ENCODE measurements at places on chromosomes 11 and 22. TPM values are rescaled to one million over a fixed set of nuclear protein-coding genes. Genes with fewer than 3 reads are reported as not detected.
A peak's percentile ranks its signal among the peaks of the same experiment; 100 is the strongest.

GRCh38 chr11:96109331-96110030 lies 185.6 kb upstream of the MTMR2 start:
- no peak for DNase-seq
- peaks cover 7% of the 10 kb centered on the region for H3K4me1 ChIP-seq
- no peak overlapping the region for H3K4me3 ChIP-seq
- H3K36me3 ChIP-seq = no peaks in the 10 kb centered on the region

DNA sequence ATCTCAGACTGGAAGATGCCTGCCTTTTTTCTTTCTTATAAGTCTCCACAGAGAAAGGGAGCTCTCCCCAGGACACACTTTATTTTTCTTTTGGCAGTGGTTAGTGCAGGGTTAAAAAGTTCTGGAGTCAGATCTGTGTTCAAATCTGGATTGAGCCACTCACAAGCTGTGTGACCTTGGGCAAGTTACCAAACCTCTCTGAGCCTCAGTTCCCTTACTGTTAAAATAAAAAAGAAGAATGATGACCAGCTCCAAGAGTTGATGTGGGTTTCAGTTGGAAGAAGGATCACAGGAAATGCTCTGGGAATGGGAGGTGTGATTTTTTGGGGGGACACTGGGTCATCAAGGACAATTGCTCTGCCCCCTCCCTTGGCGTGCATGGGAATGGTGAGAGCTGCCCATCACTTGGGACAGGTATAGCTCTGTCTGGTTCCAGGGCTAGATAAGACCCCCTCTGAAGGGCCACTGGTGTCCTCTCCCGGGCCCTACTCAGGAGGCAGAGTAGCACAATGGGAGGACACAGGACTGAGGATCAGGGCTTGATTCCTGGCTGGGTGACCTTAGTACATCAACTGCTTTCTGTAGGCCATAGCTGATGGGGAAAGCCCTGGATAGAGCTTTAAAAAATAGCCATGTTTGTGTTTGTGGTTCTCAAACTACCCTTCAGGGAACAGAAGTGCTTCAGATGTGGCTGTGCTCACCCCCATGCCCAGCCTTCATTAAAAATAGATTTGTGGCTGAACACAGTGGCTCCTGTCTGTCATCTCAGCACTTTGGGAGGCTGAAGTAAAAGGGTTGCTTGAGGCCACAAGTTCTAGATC lies 228.3 kb downstream of the MIAT start:
- DNase-seq = no peak
- H3K4me1 ChIP-seq = no peaks in the 10 kb centered on the region
- no peaks in the 10 kb centered on the region for H3K27me3 ChIP-seq
- H3K4me3 ChIP-seq = no peak overlapping the region
- no peaks in the 10 kb centered on the region for H3K36me3 ChIP-seq
- H3K27ac ChIP-seq = peak overlapping the region; percentile 87

DNA sequence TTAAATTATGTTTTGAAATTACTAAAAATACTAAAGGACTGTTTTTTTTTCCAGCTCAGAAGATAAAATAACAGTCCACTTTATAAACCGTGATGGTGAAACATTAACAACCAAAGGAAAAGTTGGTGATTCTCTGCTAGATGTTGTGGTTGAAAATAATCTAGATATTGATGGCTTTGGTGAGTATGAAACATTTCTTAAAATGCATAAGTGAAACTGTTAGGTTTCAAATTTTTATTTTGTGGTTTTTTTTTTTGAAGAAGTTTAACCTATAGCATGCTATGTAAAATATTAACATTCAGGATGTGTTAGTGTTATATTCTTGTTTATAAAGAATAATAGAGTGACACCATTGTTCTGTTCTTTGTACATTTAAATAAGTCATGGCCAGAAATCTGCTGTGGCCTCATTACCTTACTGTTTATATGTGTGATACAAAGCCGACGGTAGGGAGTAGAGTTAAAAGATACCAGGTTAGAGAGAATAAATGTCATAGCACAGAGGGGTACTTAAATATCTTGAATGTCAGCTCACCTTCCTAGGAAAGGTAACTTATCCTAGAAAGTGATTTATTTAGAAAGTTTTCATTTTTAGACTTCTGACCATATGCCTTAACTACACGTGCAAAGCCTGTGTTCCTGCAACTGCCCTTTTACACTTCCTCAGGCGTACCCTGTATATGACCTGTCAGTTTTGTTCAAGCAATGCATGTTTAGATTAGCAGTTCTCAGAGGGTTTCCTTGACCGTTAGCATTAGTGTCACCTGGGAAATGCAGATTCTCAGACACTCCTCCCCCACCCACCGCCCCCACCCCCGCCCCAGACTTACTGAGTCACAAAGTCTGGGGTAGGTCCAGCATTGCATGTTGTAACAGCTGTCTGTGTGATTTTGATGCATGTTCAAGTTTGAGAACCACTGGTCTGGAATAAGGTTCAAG lies 6.3 kb downstream of the FDX1 start:
- H3K36me3 ChIP-seq = peaks cover 8% of the 10 kb centered on the region
- no peaks in the 10 kb centered on the region for H3K27me3 ChIP-seq
- H3K4me1 ChIP-seq = no peaks in the 10 kb centered on the region
- no peak overlapping the region for H3K4me3 ChIP-seq
- no peak for DNase-seq
- no peak overlapping the region for H3K27ac ChIP-seq

DNA sequence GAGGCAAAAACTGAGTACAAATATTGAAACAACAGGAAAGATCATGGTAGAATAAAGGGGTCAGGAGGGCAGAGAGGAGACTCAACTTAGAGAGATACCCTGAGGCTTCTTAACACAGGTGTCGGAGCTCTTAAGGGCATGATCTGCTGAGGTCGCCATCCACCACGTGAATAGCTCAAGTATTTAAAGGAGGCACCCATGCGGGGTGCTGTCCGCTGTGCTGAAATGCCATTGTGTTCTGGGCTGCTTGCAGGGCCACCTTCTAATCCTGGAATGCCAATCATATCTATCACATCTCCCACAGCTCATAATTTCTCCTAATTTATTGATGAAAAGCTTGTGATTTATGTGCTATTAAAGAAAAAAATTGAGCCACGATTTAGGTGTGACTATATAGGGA lies 90.2 kb downstream of the SEZ6L start:
- DNase-seq = no peak
- no peaks in the 10 kb centered on the region for H3K36me3 ChIP-seq
- H3K4me3 ChIP-seq = no peak overlapping the region

- H3K27ac ChIP-seq = peak overlapping the region; percentile 76
- no peak for DNase-seq
- H3K27me3 ChIP-seq = no peaks in the 10 kb centered on the region
- H3K4me1 ChIP-seq = peaks cover 10% of the 10 kb centered on the region
Observed at GRCh38 chr11:130612291-130612851, 163.9 kb downstream of the ADAMTS15 start.

SCGB1C1 gene
- not detected for total RNA-seq
